DND-41 (cell line): ENCODE measurements at places on chromosomes 4 and X.

DNA sequence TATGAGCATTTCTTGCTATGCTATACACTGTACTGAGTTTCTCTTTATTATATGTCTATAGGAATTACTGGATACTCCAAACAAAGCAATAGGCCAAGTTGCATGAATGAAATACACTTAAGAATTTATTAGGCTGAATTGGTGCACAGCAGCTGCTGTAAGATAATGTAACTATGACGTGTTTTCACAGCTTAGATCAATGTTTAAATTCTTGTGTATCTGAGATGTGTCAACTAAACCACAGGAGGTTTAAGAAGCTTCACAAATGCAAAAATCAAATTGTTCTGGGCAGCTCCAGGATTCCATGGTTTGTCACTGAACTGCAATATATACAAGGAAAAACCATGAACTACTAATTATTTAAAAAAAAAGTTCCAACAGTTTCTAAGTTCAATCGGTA lies 156.7 kb downstream of the MAPK10 start:
- DNase-seq, result no peak
- H3K27ac ChIP-seq, result no peak overlapping the region
- no peaks in the 10 kb centered on the region for H3K4me1 ChIP-seq
- no peaks in the 10 kb centered on the region for H3K36me3 ChIP-seq
- no peak overlapping the region for H3K4me3 ChIP-seq
- H3K27me3 ChIP-seq, result no peaks in the 10 kb centered on the region

DNA sequence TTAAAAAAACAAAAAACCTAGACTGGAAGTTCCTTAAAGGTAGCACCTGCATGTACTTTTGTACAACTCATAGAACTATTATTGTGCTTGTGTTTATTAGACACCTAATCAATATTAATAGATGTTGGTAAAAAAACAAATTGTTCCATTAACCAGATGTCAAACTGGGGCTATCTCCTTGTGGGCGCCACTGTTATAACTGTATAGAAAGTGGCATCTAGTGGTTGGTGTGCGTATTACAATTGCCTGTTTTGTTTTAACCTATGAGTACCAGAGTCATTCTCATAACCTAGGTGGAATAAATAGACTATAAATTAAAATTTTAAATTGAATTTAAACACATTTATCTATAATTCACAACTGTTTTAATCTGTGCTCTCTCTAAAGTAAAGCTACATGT lies 97.4 kb downstream of the COL4A5 start:
- no peaks in the 10 kb centered on the region for H3K36me3 ChIP-seq
- H3K27ac ChIP-seq, result no peak overlapping the region
- no peaks in the 10 kb centered on the region for H3K4me1 ChIP-seq

DNA sequence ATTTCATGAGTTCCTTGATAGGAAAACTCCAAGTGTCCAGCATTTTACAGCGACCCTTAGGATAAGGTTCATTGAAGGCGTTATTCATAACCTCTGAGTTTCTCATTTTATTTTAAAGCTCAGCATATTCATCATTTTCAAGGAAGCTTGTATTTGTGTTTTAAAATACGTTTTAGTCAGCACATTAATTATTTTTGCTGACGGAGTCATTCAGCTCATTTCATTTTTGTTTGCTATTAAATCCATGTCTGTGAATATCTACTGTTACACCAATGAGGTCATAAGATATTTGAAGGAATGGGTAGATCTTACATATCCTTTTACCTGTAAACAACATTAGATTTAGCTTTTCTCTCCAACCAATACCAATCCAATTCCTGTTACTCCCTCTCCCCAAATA lies 1766.3 kb upstream of the PCDH10 start:
- no peaks in the 10 kb centered on the region for H3K4me1 ChIP-seq
- H3K36me3 ChIP-seq, result no peaks in the 10 kb centered on the region
- DNase-seq, result no peak
- H3K27me3 ChIP-seq, result no peaks in the 10 kb centered on the region

DNA sequence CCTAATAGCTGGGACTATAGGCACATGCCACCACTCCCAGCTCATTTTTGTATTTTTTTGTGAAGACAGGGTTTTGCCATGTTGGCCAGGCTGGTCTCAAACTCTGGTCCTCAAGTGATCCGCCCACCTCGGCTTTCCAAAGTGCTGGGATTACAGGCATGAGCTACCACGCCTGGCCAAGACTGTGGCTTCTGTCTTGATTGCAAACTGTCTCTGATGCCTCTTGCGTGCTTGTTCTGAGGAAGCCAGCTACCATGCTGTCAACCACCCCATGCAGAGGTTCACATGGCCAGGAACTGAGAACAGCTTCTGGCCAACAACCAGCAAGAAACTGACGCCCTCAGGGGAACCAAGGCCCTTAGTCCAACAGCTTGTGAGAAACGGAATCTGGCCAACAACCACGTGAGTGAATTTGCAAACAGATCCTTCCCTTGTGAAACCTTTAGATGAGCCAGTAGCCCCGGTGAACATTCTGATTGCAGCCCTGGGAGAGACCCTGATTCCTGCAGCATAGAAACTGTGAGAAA lies 71.2 kb downstream of the SUPT20HL2 start:
- H3K4me3 ChIP-seq, result no peak overlapping the region
- no peaks in the 10 kb centered on the region for H3K36me3 ChIP-seq
- DNase-seq, result no peak
- no peaks in the 10 kb centered on the region for H3K4me1 ChIP-seq

DNA sequence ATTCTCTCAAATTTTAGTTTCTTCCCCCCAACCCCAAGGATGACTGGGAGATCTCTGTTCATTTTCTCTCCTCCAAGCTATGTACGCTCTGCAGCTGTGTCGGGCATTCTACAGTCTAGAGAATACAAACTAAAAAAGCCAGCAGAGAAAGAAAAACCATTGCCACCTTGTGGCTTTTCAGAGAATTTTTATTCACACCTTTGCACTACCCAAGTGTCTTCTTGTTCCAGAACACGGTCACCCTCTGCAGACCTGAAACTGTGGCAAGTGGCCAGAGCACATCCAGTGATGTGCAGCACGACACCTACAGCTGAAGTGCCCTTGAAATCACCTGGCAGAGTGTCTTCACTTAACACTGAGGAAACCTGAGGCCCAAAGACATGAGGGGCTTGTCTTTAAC lies 68.6 kb downstream of the CHST7 start:
- no peaks in the 10 kb centered on the region for H3K36me3 ChIP-seq
- no peak overlapping the region for H3K27ac ChIP-seq
- DNase-seq, result no peak
- no peaks in the 10 kb centered on the region for H3K27me3 ChIP-seq

DNA sequence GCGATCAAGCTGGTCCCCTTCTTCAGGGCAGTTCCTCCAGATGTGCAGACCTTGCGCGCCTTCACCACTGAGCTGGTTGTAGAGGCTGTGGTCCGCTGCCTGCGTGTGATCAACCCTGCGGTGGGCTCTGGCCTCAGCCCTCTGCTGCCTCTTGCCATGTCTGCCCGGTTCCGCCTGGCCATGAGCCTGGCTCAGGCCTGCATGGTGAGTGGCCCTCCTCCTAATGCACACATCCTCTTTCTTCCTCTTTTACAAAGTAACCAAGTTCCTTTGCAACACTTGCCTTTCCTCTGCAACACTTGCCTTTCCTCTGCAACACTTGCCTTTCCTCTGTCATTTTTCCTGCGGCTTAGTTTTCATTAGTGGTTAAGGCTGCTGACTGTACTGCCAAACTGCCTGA lies 1.8 kb downstream of the CCDC22 start:
- no peak overlapping the region; the same call in 1 of the 2 replicates for H3K4me3 ChIP-seq
- DNase-seq, result no peak
- no peaks in the 10 kb centered on the region for H3K36me3 ChIP-seq
- H3K4me1 ChIP-seq, result peaks cover 20% of the 10 kb centered on the region
- no peak overlapping the region for H3K27ac ChIP-seq

DNA sequence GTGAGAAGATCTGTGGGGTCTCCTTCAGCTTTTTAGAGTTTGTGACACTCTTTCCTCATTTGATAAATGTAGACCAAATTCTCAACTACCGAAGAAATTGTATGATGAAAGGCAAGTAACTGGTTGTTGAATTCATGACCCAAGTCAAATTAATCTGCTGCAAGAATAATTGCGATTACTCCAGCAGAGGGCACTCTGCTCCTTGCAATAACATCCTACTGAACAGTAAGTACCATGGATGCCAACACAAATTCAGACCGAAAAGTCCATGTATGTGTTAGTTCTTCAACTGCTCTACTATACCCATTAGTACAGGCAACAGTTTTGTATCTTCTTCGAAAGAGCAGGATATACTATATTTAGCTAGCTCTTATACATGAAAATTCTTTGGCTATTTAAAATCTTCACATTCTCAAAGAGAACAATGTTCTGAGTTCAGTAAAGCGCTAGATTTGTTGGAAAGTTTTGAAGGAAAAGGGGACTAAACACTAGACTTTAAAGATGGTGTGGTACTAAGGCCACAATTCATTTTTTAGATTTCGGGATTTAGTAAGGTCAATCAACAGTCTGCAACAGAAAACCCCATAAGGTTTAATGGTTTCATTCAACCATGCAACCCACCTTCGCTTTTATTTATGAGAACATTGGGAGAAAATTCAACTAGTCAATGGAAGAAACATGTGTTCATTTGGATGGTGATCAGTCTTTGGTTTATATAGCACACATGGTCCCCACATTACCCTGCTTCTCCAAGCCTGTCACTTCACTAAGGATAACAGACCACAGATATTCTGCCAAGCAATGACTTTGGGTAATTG lies 105.4 kb upstream of the TBC1D9 start:
- H3K4me1 ChIP-seq, result no peaks in the 10 kb centered on the region
- DNase-seq, result peak; percentile 53
- no peak overlapping the region for H3K27ac ChIP-seq
- H3K36me3 ChIP-seq, result no peaks in the 10 kb centered on the region
- H3K4me3 ChIP-seq, result no peak overlapping the region
